Cortex of kidney (tissue), 1 donor: ENCODE measurements at places on chromosomes 3 and 15.

- DNase-seq = no peak
These were observed 153.5 kb upstream of the LMCD1 start for GRCh38 chr3:8348076-8348475.

DNA sequence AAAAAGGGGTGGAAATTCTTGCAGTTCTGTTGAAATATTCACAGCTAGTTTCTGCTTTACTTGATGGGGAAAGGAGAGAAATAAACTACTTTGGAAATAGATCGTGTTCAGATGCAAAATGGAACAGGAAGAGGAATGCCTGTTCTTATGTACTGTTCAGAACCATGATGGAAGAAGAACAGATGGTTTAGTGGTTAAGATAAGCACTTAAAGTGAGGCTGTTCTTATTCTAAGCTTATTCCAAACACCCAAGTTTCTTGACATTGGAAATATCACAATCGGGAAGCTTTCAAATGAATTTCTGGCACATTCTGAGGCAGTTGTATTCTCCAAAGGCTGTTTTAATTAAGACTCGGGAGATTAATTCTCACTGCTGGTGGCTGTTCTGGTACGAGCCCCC, 228.5 kb downstream of the LSAMP start:
- no peak for DNase-seq

- DNase-seq = no peak
These were observed 126.8 kb downstream of the PEAK1 start for GRCh38 chr15:77292969-77293558.

DNA sequence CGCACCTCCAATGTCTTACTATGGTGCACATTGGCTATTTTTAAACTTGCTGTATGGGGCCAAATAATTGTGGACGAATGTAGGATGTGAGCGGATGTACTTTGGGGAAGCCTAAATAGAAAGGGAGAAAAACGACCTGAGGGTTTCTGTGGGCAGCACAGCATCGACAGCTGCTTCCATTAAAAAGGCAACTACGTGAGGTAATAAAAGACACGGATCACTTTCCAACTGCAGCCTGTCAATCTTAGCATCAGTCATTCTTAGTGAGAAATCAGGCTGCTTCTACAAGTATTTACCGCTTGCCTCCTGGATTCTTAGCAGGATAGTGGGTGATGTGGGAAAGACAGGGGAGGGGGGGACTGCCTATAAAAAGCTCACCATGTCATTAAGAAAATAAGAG, 186.7 kb upstream of the SLC2A2 start:
- DNase-seq = no peak

GRCh38 chr15:75929799-75930565, 26.3 kb downstream of the FBXO22 start:
- DNase-seq = no peak

DNA sequence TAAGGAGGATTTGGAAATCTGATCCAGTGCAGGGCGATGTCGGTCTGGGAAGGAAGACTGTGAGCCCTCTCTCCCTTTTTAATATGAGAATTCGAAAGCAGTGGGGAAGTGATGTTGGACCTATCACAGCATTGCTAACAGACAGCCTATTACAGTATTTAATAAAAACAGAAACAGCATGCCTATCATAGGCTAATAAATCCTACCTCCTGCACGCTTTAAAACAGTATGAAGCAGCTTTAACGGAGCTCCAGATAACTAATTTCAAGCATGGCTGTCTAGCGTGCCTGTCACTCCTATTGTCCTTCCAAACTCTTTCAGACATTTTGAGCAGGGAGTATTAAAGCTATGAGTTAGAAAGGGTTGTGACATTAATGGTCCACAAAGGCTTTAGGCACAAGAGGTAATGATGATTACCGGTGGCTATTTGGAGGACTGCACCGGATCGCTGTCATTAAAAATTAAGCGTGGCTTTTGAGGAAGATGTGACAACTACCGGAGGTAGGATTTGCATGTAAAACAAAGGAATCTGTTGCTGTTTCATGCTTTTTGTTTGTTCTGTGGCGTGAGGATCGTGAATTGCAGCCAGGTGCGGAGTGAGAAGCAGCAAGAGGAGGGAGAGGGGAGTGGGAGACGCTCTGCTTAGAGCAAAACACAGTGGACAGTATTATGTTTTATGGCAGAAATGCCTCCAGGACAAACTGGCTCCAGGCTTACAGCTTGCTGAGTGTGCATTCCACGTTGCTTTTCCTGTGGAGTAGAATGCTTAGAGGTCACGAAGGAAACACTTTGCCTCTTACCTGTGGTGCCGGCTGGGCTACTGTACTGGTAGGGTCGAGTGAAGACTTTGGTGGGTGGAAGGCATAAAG, at the start of gene KCNMB2:
KCNMB2 (plus strand) TSS at position 226 of the 869 bp plus-strand sequence.
- DNase-seq = no peak

GRCh38 chr15:74242441-74243185, 6.5 kb downstream of the CCDC33 start:
- DNase-seq = no peak

DNA sequence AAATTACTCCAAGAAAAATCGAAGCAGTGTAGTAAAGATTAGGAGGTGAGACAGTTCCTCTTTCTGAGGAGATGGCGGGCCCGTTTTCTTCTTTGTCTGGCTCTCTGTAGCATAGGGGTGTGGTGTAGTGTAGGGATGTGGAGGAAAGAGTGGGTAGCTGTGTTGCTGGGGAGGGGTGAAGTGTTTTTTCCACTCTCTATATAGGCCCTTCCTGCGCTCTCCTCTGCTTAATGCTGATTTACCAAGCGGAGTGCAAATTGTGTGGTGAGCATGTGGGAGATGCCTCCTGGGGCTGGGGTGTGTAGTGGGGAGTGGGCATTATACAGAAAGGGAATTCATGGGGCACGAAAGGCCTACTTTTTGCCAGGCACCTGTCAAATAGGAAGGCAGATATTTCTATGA, 94.9 kb downstream of the ST6GAL1 start:
- DNase-seq = no peak
